ENCODE measurements at places on chromosomes 2 and 18. TPM values are rescaled to one million over a fixed set of nuclear protein-coding genes. Genes with fewer than 3 reads are reported as not detected.

GRCh38 chr2:19355014-19355405, 3.4 kb downstream of the OSR1 start:
- DNase-seq, result no peak

DNA sequence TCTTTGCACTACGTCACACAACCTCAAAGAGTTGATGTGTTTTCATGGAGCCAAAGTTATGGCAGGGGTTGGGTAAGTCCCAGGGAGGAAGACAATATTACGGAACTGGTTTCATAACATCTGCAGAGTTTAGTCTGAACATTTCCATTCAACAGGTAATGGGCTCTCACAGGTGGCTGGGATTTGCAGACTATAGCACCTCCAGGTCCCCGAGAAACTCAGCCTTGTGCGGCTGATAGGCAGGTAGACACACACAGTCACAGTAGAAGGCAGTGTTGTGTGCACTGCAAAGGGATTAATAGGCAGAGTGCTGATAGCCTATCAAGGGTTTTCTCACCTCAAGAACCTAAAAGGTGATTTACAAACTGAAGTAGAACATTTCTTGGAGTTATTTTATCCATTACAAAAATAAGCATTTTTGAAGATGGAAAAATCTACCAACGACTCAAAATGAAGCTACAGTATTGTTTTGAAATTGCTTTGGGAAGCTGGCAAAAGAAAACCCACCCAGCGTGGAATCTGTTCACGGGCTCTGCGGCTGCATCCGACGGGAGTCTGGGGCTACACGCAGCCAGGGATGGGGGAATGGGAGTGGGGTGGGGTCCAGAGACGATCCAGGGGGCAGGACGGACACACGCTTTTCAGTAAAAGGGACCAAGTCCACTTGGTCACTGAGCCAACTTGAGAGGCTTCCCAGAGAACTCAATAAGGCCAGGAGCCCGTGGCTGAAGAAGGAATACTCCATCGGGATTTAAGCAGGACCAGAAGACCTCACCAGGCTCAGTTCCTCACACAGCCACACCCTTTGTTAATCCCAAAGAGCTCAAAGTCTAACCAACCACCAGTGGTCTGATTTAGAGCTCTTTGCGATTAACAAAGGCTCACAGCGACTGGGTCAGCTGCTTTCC, 82.9 kb downstream of the CHRNA1 start:
- no peak for DNase-seq

DNA sequence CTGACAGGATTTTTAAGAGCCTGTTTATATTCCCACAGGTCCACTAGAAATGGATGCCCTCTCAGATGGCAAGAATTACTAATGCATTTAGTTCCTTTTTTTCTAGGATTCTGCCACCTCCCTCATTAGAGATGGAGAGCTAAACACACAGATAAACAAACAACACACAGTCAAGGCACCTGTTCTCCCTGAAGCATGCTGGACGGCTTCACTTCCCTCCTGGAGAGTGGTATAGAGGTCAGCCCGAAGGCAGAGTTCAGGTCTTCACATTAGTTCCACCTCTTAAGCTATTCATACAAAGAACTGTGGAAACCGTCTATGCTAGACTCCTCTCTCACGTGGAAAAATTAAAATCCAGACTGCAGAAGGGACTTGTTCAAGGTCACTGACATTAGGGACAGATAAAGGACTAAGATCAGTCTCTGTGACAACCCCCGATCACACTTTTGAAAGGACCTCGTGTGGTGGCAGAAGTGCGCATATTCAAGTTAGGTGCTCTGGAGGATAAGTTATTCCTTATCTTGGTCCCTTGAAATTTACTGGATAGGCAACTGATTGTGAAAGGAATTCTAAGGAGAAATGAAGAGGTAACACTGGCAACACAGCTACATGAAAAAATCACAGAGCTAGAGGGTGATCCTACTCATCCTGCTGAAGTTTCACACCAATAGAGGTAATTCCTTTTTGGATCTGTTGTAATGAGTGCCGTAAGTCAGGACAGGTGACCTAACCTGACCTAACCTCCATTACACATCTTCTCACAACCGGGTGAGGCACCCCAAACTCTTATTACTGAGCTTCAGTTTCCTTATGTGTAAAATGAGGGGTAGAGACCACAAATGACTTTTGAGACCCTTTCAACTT, 75.1 kb downstream of the SPRED2 start:
- DNase-seq, result no peak

DNA sequence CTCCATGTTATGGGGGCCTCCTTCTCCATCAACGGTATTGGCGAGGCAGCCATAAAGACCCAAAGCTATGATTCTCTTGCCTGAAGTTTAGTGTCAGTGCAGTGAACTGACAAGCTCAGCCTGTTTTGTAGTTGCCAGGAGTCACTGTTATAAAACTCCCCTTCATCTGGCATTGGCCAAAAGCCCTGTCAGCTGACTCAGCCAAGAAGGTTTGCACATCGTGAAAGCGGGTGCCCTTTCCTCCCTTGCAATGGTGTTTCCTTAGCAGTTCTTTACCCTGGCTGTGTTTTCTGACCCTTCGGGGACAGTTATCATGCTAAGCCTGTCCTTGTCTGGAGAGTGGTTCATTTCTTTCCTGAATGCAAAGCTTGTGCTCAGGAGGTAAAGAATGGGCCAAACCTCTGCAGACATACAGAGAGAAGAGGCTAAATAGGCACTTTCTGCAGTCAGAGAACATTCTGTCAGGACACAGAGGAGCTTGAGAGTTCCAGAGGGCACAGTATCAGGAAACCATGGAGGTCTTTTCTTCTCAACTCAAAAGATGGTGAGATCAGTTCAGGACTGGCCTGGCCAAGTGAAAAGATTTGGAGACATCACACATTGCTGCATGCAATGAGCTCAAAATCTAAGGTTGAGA, 414.2 kb downstream of the ZNF521 start:
- no peak for DNase-seq

DNA sequence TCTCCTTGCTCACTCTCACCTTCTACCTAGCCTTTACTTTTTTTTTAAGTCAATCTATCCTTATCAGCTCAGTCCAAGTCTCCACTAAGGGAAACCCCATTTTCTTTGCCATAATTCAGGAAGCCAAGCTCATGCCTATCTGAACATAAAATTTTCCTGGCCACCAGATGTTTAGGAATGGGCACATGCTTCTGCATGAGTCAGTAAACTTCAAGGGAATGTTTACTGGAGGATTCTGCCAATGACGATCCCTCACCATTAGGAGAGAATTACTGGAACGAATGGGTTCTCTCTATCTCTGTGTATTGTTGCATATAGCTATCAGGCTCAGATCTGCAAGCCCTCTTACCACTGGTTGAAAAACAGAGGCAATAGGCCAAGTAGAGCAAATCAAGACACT, 731.7 kb upstream of the ZNF804A start:
- DNase-seq, result no peak

DNA sequence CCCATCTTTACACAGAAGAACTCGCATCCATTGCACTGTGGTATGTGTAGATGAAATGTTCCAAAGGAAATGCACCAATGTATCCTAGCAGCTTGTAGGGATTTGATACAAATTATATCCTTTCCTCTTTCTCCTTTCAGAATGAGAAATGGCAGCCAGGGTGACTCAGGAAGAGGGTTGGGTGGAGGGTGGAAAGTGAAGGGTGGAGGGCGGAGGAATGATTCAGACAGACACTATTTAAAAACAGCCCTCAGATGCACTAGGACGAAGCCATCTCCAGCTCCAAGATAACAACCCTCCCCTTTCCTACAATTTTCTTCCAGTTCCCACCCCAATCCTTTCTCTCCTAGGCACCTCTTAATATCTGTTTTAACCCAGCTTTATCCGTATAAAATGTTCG, 96.2 kb upstream of the STK39 start:
- no peak for DNase-seq

DNA sequence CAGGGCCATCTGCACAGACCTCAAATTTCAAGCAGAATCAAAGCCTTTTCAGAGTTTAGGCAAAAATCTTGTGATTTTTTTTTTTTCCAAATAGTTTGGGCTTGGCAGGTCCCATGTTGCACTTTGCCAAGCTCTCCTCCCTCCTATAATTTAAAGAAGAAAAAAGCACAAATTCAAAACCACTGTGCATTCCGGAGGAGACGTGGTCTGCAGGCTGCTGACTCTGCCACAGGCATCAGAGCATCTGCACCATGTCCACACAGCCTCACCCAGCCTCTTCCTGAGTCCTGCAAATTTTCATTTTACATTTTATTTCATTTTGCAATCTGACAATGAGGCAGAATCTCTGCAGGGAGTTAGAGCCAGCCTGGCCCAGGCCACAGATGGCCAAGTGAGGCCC, 15.7 kb upstream of the GPC1 start:
- DNase-seq, result no peak

DNA sequence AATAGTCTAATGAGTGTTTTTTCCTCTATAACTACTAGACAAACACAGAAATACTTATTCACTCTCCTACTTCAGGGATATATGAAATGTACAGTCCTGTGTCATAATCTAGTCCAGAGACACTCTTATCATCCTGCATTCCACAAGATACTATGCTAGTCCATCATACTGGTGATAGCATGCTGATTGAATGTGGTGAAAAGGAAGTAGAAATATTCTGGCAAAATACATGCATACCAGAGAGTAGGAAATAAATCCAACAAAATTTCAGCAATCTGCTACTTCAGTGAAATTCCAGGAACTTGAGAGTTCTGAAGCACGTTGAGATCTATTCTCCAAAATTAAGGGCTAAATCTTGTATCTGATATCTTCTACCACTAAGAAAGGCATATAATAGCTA, 353.9 kb downstream of the PID1 start:
- DNase-seq, result no peak

- DNase-seq, result no peak
Observed at GRCh38 chr2:23379220-23379695, 5.7 kb upstream of the KLHL29 start.

GRCh38 chr18:75264926-75265597, 54.5 kb downstream of the TSHZ1 start:
- DNase-seq, result no peak

GRCh38 chr2:174120346-174120745, 128.0 kb downstream of the OLA1 start:
- no peak for DNase-seq

DNA sequence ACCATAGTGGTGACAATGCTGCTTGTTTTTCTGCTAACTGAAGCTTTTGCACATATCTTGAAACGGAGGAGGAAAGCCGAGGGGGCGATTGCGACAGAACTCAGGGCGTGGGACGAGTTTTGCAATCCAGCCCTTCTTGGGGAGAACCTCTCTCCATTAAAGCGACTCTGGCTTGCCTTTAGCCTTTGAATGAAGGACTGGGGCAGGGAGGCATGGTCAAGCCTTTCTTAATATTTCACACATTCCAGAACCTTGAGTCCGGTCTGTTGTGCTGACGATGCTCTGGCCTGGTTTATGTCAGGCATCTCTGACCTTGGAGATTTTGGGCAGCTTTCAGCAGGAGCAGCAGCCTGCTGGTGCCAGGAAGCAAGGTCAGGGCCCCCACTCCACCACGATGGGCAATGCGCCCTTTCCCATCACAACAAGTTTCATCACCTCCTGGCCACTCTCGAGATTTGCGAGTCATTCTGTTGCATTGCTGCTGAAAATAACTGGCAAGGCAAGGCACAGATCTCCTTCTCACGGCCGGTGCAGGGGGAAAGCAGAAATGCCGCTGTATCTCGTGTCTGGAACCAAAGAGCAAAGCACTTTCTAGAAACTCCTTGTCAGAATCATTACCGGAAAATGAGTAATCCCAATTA, 10.8 kb downstream of the EMILIN2 start:
- DNase-seq, result no peak

DNA sequence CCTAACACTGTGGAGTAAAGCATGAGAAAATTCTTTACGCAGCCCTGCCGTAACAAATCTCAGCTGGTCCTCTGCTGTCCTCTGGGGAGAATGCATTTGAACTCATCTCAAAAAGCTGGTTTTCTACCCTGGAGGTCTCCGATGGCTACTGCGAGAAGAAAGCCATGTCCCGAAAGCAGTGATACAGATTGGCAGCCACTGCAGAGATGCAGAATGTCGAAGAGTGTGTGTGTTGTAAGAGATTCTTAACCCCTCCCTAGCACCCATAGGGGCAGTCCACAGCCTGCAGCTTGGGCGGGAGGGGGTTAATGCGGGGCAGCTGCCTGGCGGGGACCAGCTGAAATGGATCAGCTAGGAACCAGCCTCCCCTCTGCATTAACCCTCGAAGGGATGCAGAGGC, 235.9 kb downstream of the ZNF516 start:
- no peak for DNase-seq

- no peak for DNase-seq
Observed at GRCh38 chr2:134823431-134823830, 15.0 kb upstream of the ACMSD start.

GRCh38 chr18:34723143-34723542, 13.0 kb downstream of the DTNA start:
- DNase-seq, result no peak

GRCh38 chr2:44135771-44136170, 32.9 kb upstream of the PPM1B start:
- DNase-seq, result no peak

DNA sequence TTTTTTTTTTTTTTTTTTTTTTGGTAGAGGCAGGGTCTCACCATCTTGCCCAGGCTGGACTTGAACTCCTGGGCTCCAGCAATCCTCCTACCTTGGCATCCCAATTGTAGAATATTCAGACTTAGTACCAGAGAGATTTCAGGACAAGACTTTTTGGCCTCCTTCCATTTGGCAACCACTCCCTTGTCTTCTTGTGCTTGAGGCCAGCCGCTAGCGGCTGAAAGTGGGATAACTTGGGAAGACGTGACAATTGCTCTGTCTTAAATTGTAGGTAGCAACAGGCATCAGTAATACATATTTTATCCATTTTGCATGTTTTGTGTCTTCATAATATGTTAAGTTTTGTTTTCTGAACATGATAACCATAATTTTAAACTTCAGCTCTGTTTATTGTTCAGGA, 53.3 kb upstream of the TTN start:
- DNase-seq, result no peak

GRCh38 chr2:17763641-17764333, 9.8 kb downstream of the GEN1 start:
- DNase-seq, result no peak

DNA sequence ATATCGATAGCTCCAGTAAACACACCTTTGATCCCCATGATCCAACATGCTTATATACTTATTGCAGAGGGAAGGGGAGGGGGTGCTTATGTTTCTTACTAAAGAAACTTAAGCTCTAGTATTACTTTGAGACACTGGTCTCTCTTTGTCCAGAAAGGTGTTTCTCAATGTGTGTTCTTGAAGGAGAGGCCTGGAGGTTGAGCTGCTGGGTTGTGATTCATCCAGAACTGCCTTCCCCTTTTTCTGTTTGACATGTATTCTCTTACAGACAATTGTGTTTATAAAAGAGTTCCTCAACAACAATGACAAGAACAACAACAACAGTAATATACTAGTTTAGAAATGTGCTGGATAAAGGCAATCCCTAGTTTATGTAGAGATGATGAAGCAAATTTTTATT, 516.0 kb upstream of the FAM98A start:
- DNase-seq, result no peak

- no peak for DNase-seq
Observed at GRCh38 chr2:162401871-162402270, 57.9 kb downstream of the GCA start.

Gene TEX51
- not detected for total RNA-seq

Gene CENPA
- 17.9 TPM for total RNA-seq

Gene KIF5C
- total RNA-seq, result not detected

Gene DLGAP1
- total RNA-seq, result not detected

Gene EPC2
- total RNA-seq, result 19.5 TPM

Gene ATG4B
- total RNA-seq, result 105 TPM

Gene PLCL1
- not detected for total RNA-seq

Gene PLGLB2
- not detected for total RNA-seq

Gene CFAP65
- total RNA-seq, result not detected

Gene CAVIN2
- 28.1 TPM for total RNA-seq

Gene RGPD3
- 0.39 TPM for total RNA-seq

Gene RASGRP3
- 11.6 TPM for total RNA-seq

Gene KLF7
- 13.1 TPM for total RNA-seq

All from SJSA1 (cell line).